GM12864 (cell line): ENCODE measurements at places on chromosomes 6 and 20.

GRCh38 chr6:142187209-142187608 lies 40.1 kb downstream of the VTA1 start:
- no peak for DNase-seq

DNA sequence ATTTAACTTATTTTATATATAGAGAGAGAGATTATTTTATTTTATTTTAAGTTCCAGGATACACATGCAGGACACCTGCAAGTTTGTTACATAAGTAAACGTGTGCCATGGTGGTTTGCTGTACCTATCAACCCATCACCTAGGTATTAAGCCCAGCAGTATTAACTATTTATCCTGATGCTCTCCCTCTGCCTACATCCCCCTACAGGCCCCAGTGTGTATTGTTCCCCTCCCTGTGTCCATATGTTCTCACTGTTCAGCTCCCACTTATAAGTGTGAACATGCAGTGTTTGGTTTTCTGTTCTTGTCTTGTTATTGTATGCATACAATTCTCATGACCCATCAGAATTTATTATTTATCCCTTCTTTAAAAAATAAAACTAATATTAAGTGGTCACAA lies 34.6 kb downstream of the FKBP1C start:
- DNase-seq: no peak

DNA sequence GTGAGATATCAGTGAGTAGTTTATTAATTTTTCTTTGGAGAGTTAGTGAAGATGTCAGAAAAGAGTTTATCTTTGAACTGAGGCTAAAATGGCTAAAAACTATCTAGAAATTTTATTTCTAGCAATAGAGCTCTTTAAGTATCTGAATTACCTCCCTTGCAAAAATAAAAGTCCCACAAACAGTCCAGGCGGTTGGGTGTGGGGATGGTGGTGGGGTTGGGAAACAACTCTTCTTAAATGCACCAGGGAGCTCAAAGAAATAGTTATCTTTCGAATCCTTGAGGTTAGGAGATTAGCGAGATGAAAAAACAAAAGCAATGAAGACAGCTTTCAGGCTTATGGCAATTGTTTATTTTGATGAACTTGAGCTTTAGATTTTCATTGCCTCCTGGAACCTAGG lies 1299.1 kb upstream of the ADGRB3 start:
- no peak for DNase-seq

- no peak for DNase-seq
Measured at GRCh38 chr6:112149719-112150263, 62.4 kb downstream of the FAM229B start.

DNA sequence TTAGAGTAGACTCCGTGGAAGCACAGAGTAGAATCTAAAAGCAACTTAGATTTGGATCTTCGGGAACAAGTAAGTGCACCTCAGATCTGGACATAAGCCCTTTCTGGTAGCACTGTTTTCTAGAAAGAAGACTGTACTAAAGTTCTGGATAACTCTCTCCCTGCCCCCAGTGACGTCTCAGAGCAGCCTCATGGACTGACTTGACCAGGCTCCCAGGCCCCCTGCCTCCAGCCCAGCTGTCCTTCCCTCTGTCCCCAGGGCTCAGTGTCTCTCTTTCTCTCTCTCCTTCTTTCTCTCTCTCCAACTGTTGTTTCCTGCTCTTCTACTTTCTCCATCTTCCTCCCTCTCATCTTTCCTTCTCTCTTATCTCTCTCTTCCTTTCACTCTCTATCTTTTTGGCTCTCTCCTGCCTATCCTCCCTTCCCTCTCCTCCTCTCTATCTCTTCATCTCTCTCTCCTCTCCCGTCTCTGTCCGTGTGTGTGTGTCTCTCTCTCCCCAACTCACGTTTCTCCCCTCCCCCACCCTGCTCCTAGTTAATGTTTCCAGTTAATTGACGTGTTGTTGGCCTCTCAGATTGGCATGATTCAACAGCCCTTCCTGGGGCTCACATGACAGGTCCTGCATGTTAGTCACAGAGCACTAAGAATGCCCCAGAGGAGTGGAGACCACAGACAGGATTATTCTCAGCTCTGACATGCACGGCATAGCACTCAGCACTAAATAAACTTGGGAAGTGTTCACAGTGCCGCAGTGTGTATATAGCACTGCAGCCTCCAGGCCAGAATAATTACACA lies 180.4 kb upstream of the FOXQ1 start:
- no peak for DNase-seq

- no peak for DNase-seq
Measured at GRCh38 chr6:88565409-88565811, 398.0 kb downstream of the RNGTT start.

GRCh38 chr6:131976545-131977061 lies 25.4 kb upstream of the CCN2 start:
- DNase-seq: no peak

- DNase-seq: no peak
Measured at GRCh38 chr6:81572020-81572419, 180.5 kb downstream of the TENT5A start.

DNA sequence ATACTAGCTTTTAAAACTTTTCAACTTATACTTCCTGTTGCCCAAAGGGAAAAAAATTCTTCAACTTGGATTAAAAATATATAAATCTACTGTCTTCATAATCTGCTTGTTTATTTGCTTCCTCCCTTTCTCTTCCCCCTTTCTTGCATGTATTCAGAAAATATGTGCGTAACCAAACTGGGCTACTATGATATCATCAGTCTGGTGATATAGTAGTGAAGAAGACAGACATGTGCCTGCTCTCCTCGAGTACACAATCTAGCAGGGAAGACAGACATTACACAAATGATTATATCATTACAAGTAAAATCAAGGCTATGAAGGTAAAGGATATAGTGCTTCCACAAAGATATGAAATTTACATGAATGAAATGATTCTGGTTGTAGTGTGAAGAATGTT lies 31.0 kb downstream of the IBTK start:
- no peak for DNase-seq

DNA sequence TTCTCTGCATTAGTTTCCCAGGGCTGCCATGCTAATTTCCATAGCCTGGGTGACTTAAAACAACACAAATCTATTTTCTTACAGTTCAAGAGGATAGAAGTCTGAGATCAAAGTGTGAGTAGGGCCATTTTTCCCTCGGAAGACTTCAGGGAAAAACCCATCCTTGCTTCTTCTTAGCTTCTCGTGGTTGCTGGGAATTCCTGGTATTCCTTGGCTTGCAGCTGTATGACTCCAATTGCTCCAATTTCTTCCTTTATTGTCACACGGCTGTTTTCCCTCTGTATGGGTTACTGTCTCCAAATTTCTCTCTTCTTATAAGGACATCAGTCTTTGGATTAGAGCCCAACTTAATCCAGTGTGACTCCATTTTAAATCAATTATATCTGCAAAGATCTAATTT lies 128.4 kb upstream of the JAG1 start:
- no peak for DNase-seq

DNA sequence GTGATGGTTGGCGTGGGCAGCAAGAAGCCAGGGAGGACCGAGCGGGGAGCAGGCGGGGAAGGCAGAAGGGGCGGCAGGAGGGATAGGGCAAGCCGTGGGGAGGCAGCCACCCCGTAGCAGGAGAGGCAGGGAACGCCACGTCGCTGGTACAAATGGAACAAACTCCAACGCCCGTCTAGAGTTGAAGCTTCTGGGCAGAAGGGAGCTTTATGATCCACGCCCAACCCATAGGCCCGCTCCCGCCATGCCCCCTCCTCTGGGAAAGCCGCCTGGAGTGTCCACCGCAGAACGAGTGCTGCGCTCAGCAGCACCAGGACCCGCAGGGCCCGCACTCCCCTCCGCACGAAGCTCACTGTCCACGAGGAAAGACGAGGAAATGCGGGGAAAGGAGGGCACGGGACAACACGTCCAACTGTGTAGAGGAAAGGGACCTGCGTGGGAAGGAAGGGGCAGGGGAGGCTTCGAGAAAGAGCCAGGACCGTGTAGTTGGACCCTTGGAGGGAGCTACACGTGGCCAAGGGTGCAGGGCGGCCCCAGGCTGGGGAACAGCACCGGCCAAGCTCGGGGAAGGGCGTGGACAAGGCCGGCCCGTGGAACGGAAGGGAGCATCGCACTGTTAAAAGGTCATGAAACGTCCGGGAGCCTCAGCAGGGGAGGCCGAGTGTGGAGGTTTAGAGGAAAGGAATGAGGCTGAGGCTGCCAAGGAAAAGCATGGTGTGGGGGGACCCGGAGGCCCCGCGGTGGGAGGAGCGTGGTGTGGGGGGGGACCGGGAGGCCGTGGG lies 204.0 kb downstream of the DLL1 start:
- no peak for DNase-seq

- no peak for DNase-seq
Measured at GRCh38 chr6:29746846-29747687, 23.8 kb downstream of the HLA-F start.

- DNase-seq: no peak
Measured at GRCh38 chr20:35697696-35698297, 1.4 kb downstream of the NFS1 start.

GRCh38 chr6:148893481-148893880 lies 146.7 kb downstream of the UST start:
- DNase-seq: no peak

GRCh38 chr6:115067690-115068447 lies 725.0 kb upstream of the HS3ST5 start:
- no peak for DNase-seq

- no peak for DNase-seq
Measured at GRCh38 chr6:170111816-170112582, 178.9 kb downstream of the DLL1 start.

- DNase-seq: no peak
Measured at GRCh38 chr20:33249456-33249855, 13.7 kb downstream of the BPIFA1 start.

DNA sequence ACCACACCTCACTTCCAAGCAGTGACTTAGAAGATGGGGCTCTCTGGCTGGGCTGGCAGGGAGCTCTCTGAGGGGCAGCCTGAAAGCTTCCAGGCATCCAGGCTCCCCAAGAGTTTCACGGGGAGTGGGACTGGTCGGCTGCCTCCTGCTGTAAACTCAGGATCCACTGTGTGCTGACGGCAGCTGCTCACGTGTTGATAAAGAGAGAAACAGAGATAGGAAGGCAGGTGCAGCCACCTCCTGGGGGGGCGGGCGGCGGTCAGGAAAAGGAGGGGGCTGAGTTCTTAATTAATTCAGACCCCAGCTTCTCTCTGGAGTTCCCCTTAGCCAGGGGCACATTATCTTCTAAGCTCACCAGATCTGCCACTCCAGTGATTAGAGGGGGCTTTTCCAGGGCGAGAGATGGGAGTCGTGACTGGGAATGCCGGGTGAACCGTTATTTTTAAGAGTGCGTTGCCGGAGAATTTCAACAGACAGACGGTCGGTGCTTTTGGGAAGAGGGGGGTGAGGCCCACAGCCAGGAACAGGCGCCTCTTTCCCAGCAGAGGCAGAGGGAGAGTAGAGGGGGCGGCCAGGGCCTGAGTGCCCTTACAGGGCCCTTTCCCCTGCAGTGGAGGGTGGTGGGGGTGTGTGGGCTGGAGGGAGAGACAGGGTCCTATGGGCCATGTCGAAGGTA lies 70.9 kb downstream of the CD40 start:
- DNase-seq: no peak

- no peak for DNase-seq
Measured at GRCh38 chr20:38883081-38883980, 42.9 kb upstream of the FAM83D start.

DNA sequence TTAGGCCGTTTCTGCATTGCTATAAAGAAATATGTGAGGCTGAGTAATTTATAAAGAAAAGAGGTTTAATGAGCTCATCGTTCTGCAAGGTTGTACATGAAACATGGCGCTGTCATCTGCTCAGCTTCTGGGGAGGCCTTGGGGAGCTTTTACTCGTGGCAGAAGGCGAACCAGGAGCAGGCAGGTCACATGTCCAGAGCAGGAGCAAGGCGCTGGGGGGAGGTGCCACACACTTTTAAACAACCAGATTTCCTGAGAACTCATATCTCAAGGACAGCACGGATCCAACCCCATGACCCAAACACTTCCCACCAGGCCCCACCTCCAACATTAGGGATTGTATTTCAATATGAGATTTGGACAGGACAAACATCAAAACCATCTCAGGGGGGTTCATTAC lies 6.4 kb upstream of the SLC13A3 start:
- no peak for DNase-seq
